ENCODE measurements at places on chromosomes 6 and 20.
A peak's percentile ranks its signal among the peaks of the same experiment; 100 is the strongest.

- DNase-seq = no peak
Observed at GRCh38 chr20:33125983-33126382, 42.0 kb upstream of the BPIFA2 start.

GRCh38 chr6:148971031-148971927 lies 224.4 kb downstream of the UST start:
- no peak for DNase-seq

- DNase-seq = no peak
Observed at GRCh38 chr6:15551798-15552197, 111.0 kb downstream of the DTNBP1 start.

GRCh38 chr6:94254689-94255088 lies 835.3 kb upstream of the EPHA7 start:
- DNase-seq = no peak

DNA sequence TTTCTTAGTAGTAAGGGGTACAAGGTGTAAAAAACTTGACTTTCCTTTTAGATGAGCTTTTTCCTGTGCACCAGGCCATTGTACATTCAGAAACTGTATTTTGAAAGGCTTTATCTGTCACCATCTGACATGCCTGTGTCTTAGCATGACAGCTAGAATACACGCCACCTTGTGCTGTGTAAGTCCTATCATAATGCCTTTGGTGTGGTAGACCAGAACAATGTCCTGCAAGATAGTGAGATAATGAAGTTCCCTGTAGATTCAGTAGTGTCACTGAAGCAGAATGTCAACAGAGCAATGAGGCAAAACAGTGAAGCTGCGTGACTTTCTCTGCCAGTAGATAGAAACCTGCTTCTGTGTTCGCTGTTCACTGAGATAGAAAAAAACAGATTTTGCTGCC lies 105.8 kb downstream of the JAG1 start:
- no peak for DNase-seq

GRCh38 chr6:132481189-132481588 lies 31.7 kb downstream of the STX7 start:
- no peak for DNase-seq

DNA sequence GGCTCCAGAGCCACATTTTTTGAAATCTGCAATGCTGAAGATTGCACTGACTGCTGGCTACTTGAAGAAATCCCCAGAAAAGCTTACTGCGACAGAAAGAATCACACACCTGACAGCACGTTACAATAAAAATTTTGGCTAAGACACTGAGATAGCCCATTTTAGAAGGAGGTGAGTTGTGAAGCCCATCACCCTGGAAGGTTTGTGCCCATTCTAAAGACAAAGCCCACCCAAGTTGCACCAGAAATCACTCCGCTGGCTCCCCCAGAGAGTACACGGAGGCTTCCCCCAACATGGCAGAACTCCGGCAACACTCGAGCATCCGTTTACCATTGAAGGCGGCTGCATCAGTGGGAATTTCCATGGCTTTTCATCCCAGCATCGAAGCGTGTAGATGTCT lies 29.4 kb downstream of the LPA start:
- peak; percentile 18 for DNase-seq

- peak; percentile 73 for DNase-seq
Observed at GRCh38 chr20:50992733-50993457, 30.0 kb downstream of the KCNG1 start.

- no peak for DNase-seq
Observed at GRCh38 chr6:25418454-25419052, 139.4 kb downstream of the CARMIL1 start.

- DNase-seq = no peak
Observed at GRCh38 chr6:156900292-156900691, 123.1 kb downstream of the ARID1B start.

DNA sequence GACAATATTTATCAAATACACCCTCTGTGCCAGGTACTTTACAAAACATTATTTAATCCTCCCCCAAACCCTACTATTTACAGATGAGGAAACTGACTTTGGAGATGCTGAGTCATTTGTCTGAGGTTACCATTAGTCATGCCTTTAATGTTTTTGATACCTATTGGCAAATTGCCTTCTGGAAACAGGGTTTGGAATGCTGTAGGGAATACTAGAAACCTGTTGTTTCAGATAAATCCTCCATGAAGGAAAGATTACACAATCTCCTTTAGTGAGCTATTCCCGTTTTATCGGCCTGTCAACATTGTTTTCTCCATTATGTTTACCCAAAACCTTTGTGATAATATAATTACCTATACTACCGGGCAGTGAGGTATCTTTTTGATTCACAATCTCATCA lies 93.6 kb upstream of the ADGRF1 start:
- DNase-seq = no peak

GRCh38 chr6:133326584-133326983 lies 85.4 kb downstream of the EYA4 start:
- no peak for DNase-seq

- DNase-seq = no peak
Observed at GRCh38 chr6:38836585-38836984, 121.5 kb downstream of the DNAH8 start.

DNA sequence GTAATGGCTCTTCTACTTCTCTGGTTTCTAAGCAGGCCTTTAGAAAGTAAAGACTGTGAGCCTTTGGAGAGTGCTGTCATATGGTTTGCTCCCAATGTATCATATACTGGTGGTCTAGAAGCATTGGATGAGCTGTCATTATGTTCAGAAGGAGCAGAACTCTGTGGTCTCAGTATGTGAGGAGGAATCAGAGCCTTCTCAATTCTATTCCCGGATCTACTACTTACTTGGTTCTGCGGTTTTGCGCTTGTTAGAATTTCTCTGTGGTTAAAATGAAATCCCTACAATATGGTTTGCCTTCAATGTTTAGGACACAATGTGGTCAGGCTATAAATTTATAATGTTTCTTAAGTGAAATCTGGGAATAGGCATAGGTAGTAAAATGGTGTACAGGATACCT lies 64.6 kb downstream of the RWDD2A start:
- DNase-seq = no peak

DNA sequence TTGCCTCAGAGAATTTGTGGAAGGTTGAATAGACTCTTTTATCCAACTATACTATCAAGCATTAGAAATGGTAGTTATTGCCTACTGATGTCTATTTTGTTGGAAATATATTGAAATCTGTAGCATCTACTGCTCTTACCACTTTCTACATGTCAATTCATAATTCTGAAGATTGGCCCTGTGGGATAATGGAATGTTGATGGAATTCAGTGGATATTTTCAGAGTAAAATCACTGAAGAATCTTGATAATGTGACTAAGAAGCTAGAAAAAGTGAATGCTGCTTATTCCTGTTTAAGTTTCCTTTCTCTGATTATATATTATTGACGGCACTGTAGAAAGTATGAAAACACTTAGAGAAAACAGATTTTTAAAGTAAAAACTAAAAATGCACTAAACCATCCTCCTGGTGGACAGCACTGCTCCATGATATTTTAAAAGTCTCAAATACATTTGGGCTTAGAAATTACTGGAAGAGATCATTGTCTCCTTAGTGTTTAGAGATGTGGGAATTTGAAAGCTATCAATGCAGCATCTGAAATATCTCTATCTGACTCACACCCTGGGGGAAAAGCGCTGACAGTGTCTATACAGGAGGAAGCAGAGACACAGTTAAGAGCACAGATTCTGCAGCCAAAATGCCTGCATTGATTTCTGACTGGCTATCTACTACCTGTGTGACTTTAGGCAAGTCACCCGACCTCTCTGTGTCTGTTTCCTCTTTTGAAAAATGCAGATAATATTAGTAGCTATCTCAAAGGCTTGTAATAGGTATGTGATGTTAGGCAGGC lies 37.9 kb upstream of the RCAN2 start:
- DNase-seq = no peak

DNA sequence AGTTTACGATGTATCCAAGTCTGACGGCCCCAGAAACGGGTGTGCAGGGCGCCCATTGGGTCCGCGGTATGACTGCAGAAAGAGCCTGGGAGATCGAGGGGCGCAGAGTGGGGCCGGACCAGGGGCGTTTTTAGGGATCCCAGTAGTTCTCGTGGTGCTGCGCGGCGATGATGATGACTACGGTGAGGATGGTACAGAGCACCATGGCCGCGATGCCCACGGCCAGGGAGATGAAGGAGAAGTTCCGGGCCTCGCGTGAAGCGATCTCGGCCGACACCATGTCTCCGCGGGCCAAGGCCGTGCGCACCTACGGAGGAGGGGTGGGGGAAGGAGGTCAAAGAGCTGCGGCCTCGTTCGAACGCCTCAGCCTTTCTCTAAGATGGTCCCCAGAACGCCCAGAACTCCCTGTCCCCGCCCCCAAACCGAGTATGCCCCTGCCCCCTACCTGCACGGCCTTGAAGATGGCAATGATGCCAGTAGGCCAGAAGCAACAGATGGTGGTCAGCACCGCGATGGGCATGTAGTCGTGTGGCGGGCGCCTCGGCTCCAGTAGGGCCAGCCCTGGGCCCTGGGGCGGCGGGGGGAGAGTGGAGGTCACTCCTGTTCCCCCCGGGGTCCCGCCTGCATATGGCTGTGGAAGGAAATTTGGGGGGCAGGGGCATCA lies 2.5 kb downstream of the PRRT1 start:
- DNase-seq = no peak

- no peak for DNase-seq
Observed at GRCh38 chr6:93418408-93419303, 703 bp downstream of the EPHA7 start.

DNA sequence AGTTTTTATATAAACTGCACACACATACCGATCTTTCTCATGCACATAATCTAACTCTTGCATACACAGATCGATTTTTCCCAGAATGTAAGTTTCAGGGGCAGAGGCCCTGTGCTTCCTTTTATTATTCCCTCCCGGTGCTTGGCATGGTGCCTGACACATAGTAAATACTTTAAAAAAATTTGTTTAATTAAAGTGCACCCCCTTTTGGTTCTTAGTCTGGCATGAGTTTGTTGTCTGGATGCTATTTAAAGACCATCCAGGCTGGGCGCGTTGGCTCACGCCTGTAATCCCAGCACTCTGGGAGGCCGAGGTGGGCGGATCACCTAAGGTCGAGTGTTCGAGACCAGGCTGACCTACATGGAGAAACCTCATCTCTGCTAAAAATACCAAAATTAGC lies 5.4 kb upstream of the DEK start:
- no peak for DNase-seq

DNA sequence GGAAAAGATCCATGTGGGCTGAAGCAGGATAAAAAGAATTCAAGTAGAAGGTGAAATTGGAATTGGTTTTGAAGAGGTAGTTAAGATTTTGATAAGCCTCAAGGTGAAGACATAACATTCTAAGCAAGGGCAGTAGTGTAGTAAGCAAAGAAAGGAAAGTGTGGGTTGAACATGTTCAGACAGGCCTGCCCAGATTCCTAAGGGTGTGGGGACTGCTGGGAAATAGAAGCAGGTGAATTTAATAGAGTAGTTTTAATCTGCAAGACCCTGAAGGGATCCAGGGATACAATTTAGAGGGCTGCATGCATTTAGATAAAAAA lies 19.1 kb downstream of the TAB2 start:
- no peak for DNase-seq

DNA sequence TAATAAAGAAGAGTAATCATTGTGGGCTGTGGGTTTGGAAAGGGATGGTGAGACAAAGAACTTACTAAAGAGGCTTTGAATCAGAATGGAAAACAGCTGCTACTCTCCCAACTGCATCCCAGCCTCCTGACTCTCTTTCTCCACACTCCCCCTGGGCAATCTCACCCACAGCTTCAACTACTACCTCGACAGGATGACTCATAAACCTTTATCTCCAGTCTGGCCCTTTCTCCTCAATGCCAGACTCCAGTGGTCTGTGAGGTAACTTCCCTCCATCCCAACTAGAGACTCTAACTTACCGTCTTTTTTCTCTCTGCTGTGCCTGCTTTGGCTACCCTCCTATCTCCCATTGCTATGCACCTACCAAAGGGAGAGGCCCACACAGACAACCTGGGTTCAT lies 135.3 kb upstream of the RREB1 start:
- DNase-seq = no peak

DNA sequence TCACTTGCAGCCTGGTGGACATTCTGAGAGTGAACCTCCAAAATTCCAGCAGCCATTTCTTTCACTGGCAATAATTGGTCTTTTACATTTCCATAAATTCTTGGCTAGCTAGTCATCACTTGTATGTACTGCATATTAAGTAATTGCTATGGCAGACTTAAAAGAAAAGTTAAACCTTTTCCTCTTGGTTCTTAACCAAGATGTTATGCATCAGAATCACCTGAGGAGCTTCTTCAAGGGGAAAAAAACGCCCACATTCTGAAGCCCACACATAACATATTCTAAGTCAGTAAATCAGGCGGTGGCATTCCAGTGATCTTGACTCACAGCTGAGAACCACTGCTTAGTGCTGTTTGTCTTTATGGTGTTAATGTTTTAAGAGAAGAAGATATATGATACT lies 37.0 kb downstream of the CDC40 start:
- DNase-seq = no peak

DNA sequence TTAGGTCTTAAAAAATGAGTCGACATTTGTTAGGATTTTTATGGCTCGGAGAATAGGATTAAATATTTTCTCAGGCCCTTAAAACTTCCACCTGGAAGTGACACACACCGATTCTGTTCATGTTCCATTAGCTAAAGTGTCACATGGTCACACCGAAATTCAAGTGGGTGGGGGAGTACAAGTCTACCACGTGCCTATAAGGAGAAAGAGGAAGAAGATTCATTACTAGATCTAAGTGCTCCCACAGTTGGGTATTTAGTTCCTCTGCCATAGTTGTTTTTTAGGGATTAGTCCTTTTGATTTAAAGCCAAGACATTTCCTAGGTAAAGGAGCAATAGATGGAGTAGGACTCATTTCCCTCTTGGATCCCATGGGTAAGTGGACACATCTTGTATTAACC lies 4.9 kb upstream of the TOX2 start:
- no peak for DNase-seq

GRCh38 chr20:11067359-11067758 lies 393.6 kb upstream of the JAG1 start:
- DNase-seq = no peak

DNA sequence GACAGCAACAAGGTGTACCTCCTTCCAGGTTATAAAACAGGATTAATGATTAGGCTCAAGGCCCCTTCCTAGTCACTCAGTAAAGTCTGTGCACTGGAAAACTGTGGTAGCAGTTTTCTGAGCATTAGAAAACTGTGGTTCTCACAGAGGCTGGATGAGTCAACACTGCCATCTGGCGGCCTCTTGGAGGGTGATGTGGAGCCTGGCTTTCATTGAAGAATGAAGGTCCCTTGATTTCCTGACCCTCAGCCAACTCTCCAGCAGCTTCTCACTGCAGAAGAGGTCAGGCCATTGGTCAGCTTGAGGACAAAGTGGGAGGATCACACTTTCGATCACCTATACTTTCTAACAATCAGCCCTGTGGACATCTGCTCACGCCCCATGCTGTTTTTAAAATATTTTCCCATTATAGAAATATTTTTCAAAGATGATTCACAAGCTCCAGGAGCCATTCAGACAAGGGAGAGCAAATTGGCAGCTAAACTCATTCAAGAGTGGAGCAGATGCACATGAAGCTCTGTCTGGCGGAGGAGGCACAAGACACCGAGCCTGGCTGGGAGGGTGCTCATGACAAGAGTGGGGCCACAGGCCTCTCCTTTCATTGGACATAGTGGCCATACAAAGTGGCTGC lies 23.2 kb downstream of the PSMB1 start:
- peak; percentile 40 for DNase-seq
